ENCODE measurements at places on chromosomes 3 and 15.

- no peak for DNase-seq
These were observed 13.5 kb upstream of the GABRR3 start for GRCh38 chr3:98048586-98048985.

DNA sequence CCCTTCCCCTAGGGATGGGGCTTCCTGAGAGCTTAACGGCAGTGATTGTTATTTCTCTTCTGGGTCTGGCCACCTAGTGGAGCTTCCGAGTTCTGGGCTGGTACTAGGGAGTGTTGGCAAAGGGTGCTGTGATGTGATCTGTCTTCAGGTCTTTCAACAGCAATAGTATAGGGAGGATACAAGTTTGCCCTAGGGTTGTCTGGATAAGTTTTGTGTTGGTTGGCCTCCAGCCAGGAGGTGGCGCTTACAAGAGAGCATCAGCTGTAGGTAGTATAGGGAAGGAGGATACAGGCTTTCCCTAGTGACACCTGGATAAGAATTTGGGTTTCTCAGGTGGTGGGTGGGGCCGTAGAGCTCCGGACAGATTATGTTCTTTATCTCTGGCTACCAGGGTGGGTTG is 19.2 kb upstream of the CPOX start:
- no peak for DNase-seq

DNA sequence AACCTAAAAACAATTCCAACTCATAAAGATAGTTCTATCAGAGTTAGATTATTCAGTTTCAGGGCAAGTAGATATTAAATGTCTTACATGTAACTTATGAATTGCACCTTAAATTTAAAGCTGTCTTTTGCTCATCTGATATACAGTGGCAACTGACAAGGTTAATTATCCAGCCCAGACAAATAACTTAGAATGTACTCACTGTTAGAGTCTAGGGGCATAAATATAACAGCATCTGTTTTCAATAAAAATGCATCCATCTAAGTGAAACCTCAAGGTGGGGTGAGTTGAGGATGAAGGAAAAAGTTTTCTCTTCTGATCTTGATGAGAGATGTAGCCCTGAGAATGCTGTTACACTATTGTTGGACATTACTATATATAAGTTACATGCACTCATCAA is 112.6 kb downstream of the FBN1 start:
- no peak for DNase-seq

- DNase-seq = no peak
These were observed 24.8 kb upstream of the PPIB start for GRCh38 chr15:64187396-64188191.

DNA sequence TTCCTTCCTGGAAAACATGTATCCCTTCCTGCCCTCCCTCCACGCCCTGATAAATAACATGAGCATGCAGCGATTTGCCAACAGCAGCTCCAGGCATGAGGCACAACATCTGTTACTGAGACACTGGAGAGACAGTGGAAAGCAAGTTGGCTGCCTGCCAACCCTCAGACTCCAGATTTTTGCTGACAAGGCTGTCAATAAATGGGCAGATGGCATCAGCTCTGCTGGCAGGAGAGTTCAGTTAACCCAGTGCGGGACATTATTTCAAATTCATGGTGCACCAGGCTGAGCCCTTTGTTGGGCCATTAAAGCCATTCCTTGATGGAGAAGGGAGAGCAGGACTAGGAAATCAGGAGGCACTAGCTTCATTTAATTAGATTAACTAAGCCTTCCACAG is 293.3 kb downstream of the MEX3B start:
- DNase-seq = peak; percentile 100

DNA sequence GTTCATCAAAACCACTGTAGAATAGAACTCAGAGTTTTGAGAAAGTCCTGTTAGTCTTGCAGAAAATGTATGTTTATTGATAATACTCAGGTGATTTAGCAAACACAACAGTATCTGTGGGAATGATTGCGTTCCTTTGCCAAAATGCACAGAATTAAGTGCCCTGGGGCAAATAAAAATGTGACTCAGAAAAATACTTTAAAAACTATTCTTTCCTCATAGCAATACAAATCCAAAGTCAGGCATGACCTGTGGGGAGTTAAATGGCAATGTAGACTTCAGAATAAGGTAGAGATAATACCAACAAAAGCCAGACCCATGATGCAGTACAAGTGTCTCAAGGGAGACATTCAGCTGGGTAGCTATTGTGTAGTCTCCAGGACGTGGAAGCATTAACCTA is 72.3 kb upstream of the SNTN start:
- DNase-seq = no peak

GRCh38 chr3:186368176-186368575 is 6.1 kb upstream of the DGKG start:
- DNase-seq = no peak

GRCh38 chr15:101444807-101445508 is 44.5 kb downstream of the PCSK6 start:
- no peak for DNase-seq

DNA sequence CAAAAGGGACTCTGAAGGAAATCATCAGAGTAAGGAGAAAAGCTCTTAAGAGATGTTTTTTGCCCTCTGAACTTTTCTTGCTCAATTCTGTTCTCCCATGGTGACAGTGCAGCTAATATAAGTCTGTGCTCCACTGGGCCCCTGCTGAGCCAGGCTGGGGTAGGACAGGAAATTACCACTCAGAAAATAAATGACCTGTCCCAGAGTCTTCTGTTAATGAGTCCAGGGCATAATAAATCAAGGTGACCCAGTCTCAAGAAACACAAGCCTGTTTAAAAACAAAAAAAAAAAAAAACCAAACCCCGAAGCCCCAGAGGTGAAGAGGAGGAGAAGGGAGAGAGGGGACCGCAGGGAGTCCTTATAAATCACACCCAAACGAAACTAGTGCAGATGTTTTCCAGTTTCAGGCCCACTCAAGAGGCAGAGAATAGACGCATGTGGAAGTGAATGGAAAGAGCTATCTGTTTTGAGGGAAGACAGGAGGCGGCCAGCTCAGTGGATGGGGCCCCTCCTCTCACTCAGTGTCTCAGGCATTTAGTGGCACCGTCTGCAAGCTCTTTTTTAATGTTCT is 59.8 kb upstream of the BOC start:
- no peak for DNase-seq

DNA sequence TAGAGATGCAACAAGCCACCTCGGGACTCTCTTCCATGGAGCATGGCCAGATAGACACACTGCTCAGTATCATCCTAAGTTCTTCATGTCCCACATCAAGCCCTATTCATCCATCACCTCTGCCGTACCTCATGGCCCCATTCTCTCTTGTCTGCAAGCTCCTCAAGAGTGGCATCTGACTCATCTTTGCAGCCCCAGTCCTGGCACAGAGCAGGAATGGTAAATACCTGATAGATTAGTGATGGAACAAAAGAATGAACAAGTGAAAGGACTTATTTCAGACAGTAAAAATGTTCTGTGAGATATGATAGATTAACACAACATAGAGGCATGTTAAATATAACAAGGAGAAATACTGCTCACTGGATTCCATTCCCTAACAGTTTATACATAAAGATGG is 176.4 kb downstream of the ISL2 start:
- no peak for DNase-seq

GRCh38 chr3:185843126-185843525 is 18.3 kb upstream of the IGF2BP2 start:
- no peak for DNase-seq

GRCh38 chr3:176757429-176757828 is 439.9 kb downstream of the TBL1XR1 start:
- DNase-seq = no peak

DNA sequence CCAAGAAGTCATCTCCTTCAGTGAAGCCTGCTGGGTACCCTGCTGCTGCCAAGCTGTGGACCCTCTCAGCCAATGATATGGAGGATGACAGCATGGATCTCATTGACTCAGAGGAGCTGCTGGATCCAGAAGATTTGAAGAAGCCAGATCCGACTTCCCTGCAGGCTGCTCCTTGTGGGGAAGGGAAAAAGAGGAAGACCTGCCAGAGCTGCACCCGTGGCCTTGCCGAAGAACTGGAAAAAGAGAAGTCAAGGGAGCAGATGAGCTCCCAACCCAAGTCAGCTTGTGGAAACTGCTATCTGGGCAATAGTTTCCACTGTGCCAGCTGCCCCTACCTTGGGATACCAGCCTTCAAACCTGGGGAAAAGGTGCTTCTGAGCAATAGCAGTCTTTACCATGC is 13.7 kb upstream of the ANP32A start:
- no peak for DNase-seq

DNA sequence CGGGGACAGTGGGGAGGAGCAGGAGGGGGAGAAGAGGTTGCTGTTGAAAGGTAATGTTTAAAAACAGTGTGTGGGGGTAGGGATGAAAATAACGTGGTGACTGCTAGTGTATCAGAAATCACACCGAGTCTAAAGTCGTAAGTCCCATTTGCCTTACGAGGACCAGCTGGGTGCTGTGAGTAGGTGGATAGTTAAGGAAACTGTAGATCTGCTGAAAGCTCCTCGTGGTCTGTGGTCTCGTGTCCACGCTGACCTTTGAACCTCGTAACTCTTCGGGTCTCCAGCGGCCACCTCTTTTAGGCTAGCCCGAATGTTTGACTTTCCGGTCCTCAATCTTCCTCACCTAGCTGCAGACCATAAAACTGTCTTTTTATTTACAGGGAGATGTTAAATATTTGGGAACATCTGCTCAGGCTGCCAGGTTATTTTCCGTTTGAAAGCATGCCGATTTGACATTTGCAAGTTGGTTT is 29.3 kb upstream of the ST3GAL6 start:
- no peak for DNase-seq

DNA sequence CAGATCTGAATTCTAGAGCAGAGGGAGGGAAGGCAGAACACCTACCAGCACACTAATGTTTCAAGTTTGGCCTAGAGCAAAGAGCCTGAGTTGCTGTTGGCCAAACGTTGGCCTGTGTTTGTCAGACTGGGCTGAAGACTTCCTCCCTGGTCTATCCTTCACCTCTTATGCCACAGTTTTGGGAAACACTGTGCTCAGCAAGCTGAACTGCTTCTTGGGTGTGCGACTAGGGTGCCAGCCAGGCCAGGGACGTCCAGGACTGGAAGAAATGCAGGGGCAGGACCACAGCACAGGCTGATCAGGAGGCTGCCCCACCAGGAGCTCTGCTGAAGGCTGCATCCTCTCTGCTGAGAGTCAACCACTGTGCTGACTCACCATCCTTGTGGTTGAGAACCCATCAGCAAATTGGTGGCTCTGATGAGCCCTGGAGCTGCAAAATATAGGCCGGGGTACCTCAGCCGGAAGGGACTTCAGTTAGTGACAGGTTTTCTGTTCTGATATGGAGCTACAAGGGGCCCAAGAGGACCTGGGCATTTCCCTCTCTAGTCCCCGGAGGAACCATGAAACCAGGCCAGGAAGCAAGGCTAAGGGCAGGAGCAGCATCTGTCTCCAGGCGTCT is 131.6 kb upstream of the RASGRP1 start:
- no peak for DNase-seq

DNA sequence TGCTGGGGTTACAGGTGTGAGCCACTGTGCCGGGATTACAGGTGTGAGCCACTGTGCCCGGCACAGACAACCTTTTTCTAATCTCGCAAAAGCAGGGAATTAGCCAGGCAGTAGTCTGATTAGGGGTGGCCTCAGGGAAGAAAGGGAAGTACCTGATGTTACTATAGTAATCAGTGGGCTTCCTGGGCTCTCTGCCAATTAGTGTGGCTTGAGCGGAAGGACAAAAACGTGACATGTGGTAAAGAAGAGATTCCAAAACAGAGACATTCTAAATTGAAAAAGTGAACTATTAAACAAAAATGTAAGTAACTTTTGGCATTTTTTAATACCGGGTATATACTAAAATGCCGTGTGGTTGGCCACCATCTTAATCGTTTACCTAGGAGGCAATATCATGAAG is 48.1 kb downstream of the CFAP20DC start:
- DNase-seq = no peak

GRCh38 chr3:143331350-143331749 is 211.8 kb downstream of the CHST2 start:
- DNase-seq = peak; percentile 93

- no peak for DNase-seq
These were observed 171.1 kb downstream of the RAB11A start for GRCh38 chr15:66040211-66040892.

- no peak for DNase-seq
These were observed 10.5 kb downstream of the CSK start for GRCh38 chr15:74792227-74793016.

DNA sequence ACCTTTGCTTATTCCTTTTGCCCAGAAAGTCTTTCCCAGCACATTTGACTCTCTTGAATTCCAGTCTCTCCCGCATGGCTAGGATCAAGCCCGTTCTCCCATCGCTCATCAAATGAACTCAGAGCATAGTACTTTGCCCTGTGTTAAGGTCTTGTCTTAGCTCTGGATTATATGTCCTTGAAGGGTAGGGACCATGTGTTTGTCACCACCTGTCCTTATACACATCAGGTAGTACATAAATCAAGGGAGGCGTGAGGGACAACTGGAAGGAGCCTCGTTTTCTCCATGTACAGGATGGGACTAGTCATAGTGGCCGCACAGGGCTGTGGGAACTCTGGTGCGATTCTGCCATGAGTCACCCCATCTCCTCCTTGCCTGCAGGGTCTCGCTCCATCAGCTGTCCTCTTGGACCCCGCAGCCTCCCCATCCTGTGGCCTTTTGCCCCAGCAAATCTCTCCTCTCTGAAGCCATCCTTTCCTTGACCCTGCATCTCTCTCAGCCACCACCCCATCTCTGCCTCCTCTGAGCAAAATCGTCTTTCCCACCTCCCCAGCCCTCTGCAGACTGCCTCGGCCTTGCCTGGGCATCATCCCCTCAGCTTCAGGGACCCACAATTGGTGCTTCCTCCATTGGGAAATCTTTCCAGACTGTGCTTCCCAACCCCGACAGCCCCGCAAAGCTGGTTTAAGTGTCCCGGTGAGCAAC is 33.4 kb upstream of the RAB6B start:
- no peak for DNase-seq

DNA sequence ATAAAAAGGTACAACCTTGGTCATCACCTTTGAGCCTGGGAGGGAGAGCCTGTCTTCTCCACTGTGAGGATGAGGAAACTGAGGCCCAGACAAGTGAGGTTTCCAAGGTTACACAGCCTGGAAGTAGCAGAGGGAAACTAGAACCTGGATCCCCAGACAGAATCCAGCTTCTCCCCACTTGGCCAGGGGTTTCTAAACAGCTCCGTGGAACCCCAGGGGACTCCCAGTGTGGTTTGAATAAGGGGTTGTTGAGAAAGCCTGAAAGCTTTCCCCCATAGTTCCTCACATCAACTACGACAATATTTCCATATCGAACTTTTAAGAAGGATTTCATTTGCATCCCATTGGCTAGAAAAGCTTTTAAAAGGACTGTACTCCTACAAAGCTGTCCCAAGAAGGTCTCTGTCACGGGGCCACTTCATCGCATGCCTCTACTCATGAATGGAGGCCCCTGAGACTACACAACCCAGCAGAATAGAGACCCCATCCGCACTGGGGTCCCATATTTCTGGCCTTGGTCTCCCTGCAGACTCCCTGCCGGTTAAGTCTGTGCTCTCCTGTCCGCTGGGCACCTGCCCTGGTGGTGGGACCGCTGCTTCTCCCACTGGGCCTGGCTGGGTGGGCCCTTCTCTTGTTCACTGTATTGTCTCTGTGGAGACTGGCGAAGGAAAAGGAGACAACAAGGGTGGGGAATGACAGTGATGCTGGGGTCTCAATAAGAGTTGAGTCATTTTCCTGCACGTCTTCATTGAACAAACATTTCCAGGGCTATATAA is 178.5 kb downstream of the SMAD6 start:
- no peak for DNase-seq

- DNase-seq = no peak
These were observed 43.9 kb downstream of the SEMA3G start for GRCh38 chr3:52401021-52401420.

Measured in NCI-H446 treated with DMSO at 0.1 percent for 48 hours (cell line).